ENCODE measurements at places on chromosomes 4 and X.

DNA sequence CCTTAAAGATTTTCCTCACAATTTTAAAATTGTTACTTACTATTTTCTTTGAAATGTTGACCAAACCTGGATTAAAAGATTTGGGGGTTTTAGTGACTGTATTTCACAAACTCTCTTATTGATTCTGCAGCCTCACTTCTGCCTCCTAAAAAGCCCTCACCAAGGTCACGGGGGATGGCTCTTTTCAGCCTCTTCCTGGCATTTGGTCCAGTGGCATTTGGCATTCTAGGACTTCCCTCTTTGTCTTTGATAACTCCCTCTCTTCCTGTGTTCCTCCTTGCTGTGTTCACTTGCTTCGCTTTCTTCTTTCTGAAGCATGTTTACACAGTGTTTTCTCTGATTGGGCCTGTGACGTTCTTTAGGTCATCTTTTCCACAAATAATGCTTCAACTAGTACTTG lies 21.5 kb downstream of the PKD2 start:
- no peak for DNase-seq

GRCh38 chr4:44700427-44700826 lies 22.2 kb downstream of the GUF1 start:
- no peak for DNase-seq

DNA sequence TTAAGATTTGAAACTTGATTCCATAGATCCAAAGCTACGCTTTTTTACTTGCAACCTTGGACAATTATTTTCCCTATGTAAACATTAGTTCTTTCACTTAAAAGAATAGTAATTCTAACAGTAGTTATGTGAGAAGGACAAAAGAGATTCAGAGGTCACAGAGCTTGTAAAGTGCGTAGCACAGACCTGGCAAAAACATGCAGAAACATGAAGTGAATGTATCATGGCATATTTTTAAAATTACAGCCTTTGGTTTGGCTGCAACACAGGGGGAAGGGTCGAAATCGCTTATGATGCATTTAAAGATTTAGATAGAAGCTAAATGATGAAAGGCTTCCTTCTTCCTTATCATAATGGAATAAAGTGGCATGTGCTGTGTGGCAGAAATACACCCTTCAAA lies 1068.8 kb downstream of the ARAP2 start:
- DNase-seq = no peak

- no peak for DNase-seq
Observed at GRCh38 chr4:168141733-168142132, 49.4 kb downstream of the ANXA10 start.

GRCh38 chr4:79842162-79842561 lies 230.9 kb downstream of the ANTXR2 start:
- no peak for DNase-seq

- no peak for DNase-seq
Observed at GRCh38 chr4:47643845-47644244, 158.8 kb downstream of the ATP10D start.

DNA sequence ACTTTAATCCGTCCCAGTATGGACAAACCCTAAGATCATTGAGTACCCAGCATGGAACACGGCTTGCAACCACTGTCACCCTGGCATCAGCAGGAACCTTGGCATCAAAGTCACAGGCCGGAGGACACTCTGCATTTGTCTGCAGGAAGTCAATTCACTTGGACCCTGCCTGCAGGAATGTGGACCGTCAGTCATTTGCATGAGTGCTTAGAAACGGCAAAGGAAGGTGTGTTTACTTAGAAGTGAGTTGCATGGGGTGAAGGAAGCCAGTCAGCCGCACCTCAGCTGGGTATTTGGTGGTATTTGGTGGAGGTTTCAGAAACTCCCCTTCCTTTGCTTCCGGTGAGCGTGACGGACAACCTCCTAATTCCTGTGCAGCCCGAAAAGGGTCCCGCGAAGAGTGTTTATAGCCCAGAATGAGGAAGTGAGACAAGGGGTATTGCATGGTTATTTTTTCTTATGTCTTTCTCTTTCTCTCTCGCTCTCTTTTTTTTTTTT lies 15.5 kb downstream of the P2RY8 start:
- DNase-seq = no peak

DNA sequence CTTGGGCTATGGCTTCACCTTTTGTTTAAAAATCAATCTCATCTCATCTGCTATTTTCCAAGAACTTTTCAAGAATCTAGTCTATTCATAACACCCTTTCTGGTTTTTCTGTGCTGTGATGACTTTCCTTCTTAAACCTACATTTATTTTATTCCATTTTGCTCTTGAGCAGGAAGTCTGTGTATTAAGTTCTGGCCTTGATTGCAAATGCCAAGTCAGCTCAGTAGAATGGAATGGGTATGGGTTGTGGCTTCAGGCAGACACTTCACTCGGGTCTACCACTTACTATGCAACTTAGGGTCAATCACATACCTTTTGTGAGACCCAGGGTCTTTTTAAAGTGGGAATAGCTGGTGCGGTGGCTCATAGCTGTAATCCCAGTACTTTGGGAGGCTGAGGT lies 522.3 kb downstream of the TRIML1 start:
- DNase-seq = no peak

DNA sequence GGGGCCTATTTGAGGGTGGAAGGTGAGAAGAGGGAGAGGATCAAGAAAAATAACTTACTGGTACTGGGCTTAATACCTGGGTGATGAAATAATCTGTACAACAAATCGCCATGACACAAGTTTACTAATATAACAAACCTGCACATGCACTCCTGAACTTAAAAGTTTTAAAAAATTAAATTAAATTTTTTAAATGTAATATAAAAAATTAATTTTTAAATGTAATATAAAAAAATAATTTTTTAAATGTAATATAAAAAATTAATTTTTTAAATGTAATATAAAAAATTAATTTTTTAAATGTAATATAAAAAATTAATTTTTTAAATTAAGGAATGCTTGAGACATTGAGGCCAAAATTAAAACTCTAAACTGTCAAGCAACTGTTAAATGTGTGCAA lies 124.3 kb upstream of the GALNT7 start:
- DNase-seq = no peak

GRCh38 chr4:34250562-34250961 lies 1993.8 kb downstream of the ARAP2 start:
- no peak for DNase-seq

DNA sequence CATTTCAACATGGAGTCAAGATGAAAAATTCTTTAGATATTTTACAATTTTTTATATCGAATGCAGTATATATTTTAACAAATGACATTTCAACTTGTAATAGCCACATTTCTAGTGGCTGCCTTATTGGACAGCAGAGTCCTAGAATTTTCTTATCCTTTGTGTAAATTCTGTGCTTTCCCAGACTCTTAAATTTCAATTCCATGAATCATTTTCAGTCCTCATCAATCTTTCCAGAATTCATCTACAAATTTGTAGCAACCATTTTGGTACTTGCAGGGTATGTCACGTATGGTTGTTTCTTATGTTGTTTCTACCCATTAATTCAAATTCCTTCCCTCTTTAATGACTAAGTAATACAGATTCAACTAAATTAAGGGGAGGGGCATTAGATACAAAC lies 2.7 kb downstream of the PAICS start:
- DNase-seq = no peak

DNA sequence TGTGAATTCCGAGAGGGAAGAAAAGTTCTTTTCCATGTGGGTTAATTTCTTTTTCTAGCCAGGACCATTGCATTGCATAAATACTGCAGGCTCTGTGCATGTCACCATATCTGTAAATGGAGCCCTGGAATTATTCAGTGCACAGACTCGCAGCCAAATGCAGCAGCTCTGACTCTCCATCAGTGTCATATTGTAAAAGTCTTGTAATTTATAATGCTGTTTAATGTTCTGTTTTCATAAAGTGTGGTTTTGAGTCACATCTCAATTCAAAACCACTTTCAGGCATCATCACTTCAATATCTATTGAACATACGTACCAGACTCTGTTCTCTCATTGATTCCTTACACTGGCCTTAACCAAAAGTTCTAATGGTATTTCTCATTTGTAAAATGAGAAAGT lies 193.9 kb upstream of the RPL34 start:
- DNase-seq = no peak

DNA sequence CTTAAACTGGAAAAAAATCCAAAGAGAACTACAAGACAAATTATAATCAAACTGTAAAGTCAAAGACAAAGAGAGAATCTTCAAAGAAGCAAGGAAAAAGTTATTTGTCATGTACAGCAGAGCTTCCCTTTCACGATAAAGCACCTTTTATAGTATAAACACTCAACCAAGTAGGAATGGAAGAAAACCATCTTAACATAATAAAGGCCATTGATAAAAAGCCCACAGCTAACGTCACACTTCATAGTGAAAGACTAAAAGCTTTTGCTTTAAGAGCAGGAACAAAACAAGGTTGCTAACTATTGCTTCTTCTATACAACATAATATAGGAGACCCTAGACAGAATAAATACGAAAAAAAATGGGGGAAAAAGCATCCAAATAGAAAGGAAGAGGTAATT lies 595.7 kb upstream of the POU3F4 start:
- no peak for DNase-seq

DNA sequence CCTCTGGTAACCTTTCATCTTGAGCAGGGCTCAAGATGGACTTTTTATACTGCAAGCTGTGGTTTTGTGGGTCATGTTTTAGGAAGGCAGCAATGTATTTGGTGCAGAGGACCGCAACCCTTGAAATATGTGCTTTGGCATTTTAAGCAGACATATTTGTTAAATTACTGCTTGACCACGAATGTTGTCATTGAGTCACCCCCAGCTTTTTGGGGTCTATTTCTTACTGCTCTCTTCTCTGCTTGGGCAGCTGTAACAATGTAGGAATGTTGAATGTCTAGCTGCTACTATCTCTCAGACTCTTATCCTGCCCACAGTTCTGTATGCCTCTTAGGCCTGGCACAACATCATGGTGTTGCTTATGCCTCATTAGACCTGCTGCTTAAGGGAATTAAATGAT lies 6.0 kb downstream of the RBPJ start:
- no peak for DNase-seq

- no peak for DNase-seq
Observed at GRCh38 chr4:3009422-3009821, 46.1 kb downstream of the GRK4 start.

DNA sequence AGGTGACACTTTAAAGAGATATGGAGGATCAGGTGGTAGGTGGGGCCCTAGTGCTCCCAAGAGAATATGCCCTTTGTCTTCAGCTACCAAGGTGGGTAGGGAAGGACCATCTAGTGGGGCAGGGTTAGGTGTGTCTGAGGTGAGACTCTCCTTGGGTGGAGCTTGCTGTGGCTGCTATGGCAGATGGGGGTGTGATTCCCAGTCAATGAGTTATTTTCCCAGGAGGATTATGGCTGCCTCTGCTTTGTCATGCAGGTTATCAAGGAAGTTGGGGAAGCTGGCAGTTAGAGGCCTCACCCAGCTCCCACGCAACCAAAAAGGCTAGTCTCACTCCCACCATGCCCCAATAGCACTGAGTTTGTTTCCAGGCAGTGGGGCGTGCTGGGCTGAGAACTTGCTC lies 18.0 kb upstream of the SPIN2A start:
- DNase-seq = no peak

DNA sequence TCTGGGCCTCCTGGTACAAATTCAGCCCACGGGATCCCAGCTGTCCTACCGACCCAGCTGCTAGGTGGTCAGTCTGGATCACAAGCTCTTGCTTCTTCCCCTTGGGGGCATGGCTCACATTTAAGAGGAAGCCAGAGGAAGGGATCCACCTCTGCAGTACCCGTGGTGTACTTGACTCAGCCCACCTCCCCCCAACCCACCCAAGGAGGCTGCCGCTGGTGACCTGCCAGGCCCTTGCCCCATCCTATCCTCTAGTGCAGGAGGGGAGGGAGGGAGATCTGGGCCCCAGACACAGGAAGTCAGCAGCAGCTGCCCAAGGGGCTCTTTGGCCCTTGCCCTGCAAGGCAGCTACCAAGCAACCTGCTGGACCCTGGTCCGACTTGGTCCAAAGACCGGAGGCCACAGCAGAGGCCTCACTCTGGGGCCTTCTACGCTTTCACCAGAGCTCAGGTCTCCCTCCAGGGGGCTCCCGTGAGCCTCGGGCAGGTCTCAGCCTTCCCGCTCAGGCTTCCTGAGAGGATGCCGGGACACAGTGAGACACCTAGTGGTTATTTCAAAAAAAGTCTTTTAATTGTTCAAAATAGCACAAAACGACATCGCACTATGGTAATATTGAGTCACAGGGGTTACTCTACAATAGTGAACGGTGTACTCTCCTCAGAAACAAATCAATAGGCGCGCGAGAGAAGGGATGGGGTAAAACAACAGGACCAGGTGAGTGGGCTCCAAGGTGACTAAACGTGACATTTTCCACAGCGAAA lies 2.7 kb upstream of the RENBP start:
- DNase-seq = no peak

DNA sequence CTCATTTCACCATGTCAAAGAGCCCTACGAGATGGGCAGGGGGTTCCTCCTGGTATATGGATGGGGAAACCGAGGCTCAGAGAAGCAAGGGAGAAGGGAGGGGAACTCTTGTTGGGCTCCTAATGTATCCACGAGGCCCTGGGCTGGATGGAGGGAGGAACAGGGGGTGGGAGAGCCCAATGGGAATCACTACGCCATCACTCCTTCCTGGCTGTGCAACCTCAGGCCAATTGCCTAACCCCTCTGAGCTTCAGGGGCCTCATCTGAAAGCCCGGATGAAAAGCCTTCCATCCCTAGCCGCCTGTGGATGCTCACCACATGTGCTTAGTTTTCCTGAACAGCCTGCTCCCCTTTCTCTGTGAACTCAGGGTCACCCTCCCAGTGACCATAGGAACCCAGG lies 57.8 kb downstream of the PPP2R2C start:
- DNase-seq = no peak

DNA sequence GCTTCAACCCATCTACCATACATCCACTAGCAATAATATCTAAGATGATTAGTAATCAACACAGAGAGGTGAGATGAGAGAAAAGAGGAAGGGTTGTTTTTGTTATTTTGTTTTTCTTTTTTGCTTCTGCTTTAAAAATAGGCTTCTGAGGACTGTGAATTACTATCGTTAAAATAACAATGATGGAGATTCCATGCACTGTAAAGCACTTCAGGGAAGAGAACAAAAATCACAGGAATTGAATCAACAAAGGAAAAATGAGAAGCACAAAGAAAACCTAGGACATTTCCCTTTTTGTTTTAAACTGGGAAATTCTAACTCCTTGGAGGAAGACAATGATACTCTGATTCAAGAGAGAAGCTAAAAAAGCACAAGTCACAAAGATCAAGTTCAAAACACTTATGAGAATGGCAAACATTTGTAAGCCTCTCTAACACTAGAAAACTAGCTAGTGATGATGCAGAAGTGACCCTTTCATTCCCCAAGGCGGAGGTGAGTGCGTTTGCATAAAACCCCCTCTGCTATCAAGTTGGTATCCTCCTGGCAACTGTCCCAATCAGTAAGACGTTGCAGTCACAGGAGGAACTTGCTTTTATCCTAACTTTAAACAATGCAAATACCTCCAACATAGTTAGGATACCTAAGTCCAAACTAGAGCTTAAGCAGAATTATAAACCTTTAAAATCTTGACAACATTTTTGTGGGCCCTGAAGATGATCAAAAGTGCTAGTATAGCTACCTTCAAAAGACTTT lies 308.5 kb downstream of the CAMK2D start:
- no peak for DNase-seq

GRCh38 chrX:154731881-154732280 lies 19.0 kb downstream of the GAB3 start:
- DNase-seq = no peak

All from coronary artery (tissue), 2 donors.